ENCODE measurements at places on chromosomes 1 and 21.

- DNase-seq, result no peak
These were observed 49.6 kb upstream of the LRP8 start for GRCh38 chr1:53377438-53377841.

DNA sequence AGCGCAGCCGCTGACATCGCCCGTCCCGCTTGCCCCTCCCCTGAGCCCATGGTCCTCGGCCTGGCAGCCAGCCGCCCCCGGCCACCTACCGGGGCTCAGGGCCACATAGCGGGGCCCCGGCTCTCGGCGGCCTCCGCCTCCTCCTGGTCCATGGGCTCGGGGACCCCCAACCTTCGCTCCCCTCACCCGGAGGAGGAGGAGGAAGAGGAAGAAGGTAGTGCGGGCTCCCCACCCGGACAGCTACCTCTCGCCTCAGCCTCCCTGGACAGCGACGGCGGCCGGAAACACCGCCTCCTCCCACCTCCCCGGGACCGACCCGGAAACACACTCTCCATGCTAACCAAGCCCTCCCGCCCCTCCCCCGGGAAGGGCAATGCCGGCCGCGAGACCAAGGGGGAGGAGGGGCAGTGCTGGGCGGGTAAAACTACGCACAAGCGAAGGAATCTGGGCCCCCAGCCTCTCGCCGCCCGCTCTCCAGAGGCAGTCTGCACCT, at the start of gene KIAA0319L:
TSS of gene KIAA0319L (minus strand) at position 286 of the 493 bp plus-strand sequence. CDS start 2,912 bp downstream, outside the sequence.
- DNase-seq, result no peak

- DNase-seq, result no peak
These were observed 29.3 kb downstream of the SGIP1 start for GRCh38 chr1:66563094-66563800.

DNA sequence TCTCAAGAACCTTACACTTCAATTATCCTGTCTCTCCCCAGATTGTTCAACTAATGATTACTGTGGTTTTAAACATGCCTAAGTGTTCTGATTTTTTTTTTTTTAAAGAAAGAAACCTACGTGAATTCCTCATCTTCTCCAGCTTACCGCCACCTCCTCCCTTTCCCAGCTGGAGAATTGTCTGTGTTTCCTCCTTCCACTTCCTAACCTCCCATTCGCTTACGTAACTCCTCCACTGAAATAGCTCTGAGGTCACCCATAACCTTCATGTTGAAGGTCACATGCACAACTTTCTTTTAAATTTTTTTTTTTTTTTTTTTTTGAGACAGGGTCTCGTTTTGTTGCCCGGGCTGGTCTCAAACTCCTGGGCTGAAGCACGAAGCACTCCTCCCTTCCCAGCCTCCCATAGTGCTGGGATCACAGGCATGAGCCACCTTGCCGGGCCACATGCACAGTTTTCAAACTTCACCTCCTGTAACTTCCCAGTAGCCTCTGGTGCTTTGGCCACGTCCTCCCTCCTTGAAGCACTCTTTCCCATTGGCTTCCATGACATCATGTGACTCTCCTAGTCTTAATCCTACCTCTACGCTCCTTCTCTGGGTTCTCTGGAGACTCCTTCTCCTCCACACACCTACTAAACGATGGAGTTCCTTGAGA, 9.8 kb upstream of the CAPZB start:
- no peak for DNase-seq

- no peak for DNase-seq
These were observed 4.2 kb downstream of the VWA1 start for GRCh38 chr1:1439546-1440261.

GRCh38 chr21:46111193-46111571, 13.3 kb downstream of the COL6A2 start:
- DNase-seq, result no peak

- DNase-seq, result no peak
These were observed 1571.3 kb upstream of the PRMT6 start for GRCh38 chr1:105485207-105485606.

- DNase-seq, result no peak
These were observed 318.8 kb upstream of the NEGR1 start for GRCh38 chr1:72601035-72601674.

GRCh38 chr1:208631506-208631905, 387.3 kb upstream of the PLXNA2 start:
- DNase-seq, result no peak

DNA sequence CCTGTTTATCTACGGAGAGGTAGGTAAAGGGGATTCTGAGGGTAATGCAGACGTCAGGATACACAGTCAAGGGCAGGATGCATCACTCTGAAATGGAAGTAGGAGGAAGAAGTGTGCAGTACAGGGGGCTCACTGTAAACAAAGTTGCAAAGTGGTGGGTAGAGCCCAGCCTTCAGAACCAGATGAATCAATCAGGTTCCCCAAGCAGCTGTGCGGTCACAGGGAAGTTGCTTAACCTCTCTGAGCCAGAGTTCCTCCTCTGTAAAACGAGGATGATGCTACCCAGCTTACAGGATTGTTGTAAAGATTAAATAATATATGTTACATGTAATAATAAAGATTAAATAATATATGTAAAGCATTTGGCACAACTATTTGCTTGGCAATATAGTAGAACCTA, 13.5 kb upstream of the MYOM3 start:
- DNase-seq, result no peak

DNA sequence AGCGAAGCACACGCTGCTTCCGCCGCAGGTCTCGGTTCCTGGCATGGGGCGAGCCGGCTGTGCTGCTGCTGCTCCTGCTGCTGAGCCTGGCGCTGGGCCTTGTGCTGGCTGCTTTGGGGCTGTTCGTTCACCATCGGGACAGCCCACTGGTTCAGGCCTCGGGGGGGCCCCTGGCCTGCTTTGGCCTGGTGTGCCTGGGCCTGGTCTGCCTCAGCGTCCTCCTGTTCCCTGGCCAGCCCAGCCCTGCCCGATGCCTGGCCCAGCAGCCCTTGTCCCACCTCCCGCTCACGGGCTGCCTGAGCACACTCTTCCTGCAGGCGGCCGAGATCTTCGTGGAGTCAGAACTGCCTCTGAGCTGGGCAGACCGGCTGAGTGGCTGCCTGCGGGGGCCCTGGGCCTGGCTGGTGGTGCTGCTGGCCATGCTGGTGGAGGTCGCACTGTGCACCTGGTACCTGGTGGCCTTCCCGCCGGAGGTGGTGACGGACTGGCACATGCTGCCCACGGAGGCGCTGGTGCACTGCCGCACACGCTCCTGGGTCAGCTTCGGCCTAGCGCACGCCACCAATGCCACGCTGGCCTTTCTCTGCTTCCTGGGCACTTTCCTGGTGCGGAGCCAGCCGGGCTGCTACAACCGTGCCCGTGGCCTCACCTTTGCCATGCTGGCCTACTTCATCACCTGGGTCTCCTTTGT, 2.6 kb downstream of the TAS1R3 start:
- no peak for DNase-seq

- DNase-seq, result no peak
These were observed 1.2 kb downstream of the FMO5 start for GRCh38 chr1:147223740-147224615.

- DNase-seq, result no peak
These were observed 63.9 kb downstream of the SSBP3 start for GRCh38 chr1:54342288-54342687.

DNA sequence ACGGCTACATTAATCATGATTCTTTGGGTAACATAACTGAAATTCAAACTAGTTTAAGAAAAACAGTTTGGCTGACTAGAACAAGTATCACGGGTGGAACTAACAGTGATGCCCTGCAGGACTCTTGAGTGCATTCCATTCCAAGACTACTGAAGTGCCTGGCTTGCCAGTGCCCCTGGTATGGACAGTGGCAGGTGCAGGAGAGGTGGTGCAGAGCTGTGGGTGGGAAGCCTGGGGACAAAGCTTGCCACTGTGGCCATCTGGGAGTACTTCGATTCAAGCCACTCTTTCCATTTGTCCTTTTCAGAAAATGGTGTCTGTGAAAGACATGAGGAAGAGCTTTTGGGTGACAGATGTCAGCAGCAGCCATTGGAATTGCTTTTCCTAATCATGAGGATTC, 166.5 kb downstream of the RRAGC start:
- DNase-seq, result no peak

Measured in SIG-M5 (cell line).